Foreskin fibroblast (primary cell): ENCODE measurements at places on chromosomes 2 and 18.

DNA sequence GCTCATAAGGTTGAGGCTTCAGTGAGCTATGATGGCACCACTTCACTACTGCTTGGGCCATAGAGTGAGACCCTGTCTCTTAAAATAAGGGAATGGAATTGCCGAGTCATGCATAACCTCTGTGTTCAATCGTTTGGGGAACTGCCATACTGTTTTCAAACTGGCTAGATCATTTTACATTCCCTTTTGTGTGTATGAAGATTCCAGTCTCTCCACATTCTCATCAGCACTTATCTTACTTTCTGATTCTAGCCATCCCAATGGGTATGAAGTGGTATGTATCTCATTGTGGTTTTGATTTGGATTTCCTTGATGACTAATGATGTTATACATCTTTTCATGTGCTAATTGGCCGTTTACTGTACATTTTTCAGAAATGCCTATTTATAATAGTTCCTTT, 23.7 kb downstream of the MARCHF7 start:
- no peak for DNase-seq

DNA sequence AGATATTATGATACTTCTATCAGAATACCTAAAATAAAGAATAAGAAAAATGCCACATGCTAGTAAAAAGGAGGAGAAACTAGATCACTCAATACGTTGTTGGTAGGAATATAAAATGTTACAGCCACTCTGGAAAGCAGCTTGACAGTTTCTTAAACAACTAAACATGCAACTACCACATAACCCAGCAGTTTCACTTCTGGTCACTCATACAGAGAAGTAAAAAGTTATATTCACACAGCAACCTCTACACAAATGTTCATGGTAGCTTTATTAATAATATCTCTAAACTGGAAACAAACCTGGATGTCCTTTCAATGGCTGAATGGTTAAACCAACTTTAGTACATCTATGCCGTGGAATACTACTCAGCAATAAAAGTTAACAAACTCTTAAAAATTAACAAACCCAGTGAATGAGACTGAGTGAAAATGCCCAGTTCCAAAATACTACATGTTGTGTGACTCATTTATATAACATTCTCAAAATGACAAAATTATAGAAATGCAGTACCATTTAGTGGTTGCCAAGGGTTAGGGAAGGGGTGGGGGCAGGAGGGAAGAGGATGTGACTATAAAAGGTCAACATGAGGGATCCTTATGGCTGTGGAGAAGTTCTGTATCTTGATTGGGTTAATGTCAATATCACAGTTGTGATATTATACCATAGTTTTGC, 124.1 kb downstream of the MMADHC start:
- DNase-seq: peak; percentile 24

DNA sequence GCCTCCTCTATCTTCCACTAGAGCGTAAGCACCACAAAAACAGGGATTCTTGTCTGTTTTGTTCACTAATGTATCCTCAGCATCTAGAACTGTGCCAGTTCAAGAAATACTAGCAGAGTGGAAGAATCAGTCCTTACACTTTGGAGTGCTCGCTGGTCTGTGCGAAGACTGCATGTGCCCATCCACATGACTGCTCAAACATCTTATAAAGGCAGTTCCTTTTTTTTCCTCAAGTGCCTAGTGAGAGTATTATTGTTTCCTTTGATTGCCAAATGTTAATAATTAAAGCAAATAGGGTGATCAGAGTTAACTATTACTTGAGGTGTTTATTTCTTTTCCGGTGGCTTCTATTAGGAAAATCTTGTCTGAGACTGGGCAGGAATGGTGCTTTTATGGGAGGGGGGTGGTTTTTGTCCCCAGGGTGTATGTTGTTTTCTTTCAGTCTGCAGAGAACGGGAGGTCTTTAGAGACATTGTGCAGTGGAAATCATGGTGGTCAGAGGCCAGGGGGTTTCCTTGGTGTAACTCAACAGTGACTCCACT, 45.6 kb upstream of the ITGB6 start:
- no peak for DNase-seq

DNA sequence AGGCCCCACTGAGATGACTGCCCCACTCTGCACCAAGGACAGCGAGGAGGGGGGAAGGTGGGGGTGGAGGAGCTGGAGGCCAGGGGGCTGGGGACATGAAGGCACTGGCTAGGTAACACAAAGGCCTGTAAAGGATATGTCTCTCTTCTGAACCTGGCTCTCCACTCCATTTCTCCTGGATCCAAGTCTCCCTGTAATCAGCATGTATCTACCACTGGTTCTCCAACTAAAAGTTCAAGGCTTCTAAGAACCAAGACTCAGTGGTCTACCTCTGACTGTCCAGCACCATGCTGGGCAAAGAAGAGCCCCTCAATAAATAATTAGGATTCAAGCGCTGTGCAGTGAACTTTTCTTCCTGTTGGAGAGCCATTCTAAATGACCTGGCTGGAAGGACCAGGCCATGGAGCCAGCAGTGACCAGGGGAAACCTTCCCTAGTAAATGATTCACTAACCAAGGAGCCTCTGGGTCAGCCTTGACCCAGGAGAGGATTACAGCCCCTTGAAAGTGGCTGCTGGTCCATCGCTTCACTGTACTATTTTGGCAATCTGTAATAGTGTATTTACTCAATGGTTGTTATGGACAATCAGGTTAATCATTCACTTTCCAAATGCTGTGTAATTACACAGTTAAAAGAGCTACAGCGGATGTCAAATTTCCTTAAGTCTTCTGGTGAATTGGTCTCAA, 73.2 kb downstream of the BCL11A start:
- DNase-seq: no peak

- peak; percentile 36 for DNase-seq
Measured at GRCh38 chr2:60520151-60520876, 33.1 kb downstream of the BCL11A start.
